ENCODE measurements at places on chromosomes 7 and 10.

DNA sequence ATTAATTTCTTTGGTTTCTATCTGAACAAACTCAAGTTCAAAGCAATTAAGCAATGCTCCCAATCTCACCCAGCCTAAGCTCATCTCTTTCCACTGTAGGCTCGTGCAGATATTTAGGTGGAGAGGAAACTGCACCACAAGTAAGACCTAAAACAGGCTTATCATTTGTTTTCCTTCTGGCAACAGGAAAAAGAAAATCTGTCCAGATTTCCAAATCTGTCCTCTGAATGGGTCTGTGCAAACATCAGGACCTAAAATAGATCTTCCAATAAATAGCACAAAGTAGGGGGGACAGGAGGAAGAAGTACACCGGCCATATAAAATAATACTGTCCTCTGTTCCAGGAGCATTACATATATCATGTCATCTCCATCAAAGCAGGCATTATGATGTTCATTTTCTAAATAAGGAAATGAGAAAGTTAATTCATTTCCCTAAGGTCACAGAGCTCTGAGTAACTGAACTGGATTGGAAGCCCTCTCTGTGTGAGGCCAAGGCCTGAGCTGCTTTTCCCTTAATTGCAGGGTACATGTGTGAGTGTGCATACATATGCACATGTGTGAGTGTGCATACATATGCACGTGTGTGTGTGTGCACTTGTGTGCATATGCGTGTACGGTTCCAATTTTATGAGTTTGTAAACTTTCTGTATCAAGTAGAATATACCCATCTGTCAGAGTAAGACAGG is 92.8 kb upstream of the PARD3 start:
- DNase-seq, result no peak

DNA sequence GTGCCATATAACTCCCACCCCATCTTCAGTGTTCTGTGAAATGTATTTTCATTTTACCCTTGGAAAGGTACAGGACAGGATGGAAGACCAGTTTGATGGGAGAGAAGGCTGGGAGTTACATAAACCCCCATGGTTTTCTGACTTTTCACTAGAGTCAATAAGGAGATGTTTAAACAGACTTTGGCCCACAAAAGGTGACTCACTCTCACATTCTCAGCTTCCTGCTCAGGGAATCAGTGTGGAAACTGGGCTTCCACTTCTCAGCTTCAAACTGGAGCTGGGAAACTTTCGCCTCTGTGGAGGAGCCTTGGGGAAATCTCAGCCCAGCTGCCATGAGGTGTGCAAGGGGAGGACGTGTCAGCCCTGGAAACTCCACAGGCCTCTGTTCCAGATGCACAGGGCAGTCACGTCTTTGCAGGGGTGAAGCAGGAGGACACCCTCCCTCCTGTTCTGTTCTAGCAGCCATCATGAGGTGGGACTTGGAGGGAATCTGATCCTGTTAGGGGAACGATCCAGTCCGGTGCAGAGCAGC is 560.5 kb upstream of the GALNT17 start:
- peak; percentile 87 for DNase-seq

DNA sequence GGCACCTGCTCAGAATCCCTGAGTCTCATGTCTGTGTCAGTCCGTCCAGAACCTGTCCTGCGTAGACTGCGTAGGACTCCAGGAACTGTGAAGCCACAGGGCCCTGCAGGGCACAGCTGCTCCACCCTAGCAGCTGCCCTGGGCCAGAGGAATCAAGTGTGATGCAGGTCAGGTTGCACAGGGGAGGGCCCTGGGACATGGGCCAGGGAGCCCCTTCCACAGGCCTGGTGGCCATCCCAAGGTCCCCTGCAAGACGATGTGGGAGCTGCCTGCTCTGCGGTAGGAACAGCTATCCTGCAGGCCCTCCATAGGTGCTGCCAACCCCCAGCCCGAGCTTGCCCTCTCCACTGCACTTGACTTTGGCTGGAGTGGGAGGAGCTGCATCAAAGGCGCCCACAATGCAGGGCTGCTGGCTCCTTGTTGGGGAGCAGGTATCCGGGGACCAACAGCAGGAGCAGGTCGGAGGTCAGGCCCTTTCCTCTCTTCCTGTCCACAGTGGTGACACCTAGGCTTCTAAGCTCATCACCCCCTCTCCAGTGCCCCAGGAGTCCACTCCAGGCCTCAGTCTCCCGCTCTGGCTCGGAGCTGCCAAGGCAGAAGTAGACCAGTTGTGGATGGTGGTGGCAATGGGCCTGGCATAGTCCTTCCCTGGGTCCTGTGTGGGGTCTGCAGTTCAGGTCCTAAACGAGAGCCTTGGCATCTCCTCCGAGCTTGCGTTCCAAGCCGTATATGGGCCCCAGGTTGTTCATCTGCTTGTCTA is 149.1 kb downstream of the MAPK8 start:
- DNase-seq, result no peak

DNA sequence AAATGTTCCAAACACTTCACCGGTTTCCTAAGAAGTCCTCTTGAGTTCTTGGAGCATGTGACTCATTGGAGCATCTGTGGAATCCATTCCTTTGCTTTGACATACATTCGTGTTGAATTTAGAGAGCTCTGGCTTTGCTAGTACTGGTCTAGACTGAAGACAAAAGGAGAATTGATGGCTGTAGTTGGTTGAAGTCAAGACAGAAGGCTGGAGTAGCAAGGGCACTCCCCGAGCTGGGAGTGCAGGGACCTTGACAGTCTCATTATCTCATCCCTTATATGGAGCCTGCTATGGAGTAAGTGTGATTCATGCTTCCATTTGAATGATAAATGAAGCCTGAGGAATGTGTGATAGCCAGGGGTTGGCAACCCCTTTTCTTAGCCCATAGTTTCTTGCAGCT is 1249.1 kb downstream of the TYW1 start:
- DNase-seq, result no peak

DNA sequence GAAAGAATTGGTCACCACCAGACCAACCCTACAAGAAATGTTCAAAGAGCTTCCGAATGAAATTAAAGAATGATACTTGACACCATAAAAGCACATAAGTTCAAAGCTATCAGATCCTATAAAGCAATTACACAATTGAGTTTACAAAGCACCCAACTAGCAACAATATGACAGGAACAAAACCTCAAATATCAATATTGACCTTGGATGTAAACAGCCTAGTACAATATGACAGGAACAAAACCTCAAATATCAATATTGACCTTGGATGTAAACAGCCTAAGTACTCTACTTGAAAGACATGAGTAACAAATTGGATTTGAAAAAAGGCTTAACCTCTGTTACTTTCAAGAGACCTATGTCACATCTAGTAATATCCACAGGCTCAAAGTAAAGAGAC is 1201.4 kb downstream of the XPNPEP1 start:
- DNase-seq, result no peak

GRCh38 chr10:33031815-33032653 is 74.0 kb upstream of the ITGB1 start:
- DNase-seq, result no peak

- DNase-seq, result no peak
Measured at GRCh38 chr10:123474700-123475099, 191.5 kb upstream of the GPR26 start.

- no peak for DNase-seq
Measured at GRCh38 chr10:17047908-17048307, 81.7 kb downstream of the CUBN start.

- DNase-seq, result peak; percentile 83
Measured at GRCh38 chr10:31602541-31603234, 283.7 kb downstream of the ZEB1 start.

DNA sequence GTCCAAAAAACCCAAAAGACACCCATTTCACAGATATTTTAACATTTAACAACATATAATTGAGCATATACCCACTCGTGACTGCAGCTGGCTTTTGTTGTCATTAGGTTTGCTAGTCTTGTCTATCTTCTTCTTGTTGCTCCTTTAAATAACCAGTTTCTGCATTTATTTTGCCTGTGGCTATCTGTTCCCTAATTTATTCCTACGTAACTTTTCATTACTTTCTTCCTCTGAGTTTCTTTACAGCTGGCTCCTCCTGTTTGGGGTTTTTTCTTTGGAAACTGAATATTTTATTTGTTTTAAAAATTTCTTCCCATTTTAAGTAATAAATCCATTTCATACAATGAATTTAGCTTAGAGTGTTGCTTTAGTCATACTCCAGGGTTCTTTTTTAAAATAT is 14.4 kb downstream of the PILRA start:
- DNase-seq, result no peak

GRCh38 chr7:41374150-41374848 is 328.6 kb downstream of the INHBA start:
- no peak for DNase-seq

- no peak for DNase-seq
Measured at GRCh38 chr10:127119936-127120335, 76.5 kb downstream of the INSYN2A start.

GRCh38 chr10:78543749-78544362 is 510.2 kb downstream of the RPS24 start:
- DNase-seq, result peak; percentile 30

GRCh38 chr7:135920478-135920877 is 56.7 kb downstream of the MTPN start:
- no peak for DNase-seq

- DNase-seq, result no peak
Measured at GRCh38 chr10:3714531-3714930, 70.5 kb downstream of the KLF6 start.

- DNase-seq, result no peak
Measured at GRCh38 chr7:25802057-25802456, 349.9 kb upstream of the NFE2L3 start.

- DNase-seq, result no peak
Measured at GRCh38 chr10:239109-239508, 103.9 kb downstream of the ZMYND11 start.

DNA sequence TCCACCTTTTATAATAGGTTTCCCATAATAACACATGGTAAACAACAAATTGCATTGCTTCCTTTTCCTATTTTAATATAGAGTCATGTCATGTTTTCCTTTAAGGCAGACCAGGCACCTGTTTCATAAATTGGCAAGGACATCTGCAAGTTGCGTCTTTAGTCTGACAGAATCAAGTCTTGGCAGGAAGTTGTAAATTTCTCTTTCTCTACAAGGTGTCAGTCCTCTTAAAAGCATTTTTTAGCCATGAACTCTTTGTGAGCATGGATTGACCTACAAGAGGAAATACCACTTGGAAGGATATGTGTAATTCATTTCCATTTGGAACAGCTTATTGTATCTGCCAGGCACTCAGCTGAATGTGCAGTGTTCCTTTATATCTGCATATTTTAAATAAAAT is 176.8 kb downstream of the PRKG1 start:
- no peak for DNase-seq

DNA sequence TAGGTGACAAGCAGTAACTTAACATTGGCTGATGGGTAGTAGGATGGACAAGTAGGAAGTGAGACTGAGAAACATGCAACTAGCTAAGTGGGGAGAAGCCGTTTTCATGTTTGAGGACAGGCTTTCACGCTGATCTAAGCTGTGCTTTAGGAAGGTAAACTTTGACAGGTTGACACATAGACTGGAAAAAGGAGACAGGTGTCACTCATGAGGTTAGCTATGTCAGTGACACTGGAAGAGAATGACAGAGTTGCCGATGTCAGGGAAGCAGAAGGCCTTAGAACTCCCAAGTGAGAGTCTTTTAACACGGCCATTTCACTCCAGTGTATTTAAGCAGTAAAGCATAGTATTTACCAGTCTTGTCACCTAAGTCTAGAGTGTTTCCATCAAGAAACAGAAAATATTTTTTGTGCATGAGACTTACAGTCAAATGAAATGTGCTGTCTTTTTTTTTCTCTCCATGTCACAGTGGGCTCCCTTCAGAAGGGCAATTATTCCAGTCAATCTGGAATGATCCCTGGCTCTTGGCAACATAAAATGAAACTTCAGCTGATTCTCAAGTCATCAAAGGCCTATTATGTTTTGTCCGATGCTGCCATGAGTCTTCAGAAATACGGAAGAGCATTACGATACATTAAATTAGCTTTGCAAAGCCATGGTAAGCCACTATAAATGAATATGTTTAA is 20.6 kb downstream of the EDRF1 start:
- no peak for DNase-seq

- DNase-seq, result no peak
Measured at GRCh38 chr7:100378114-100378755, 4.9 kb downstream of the PILRA start.

GRCh38 chr10:13847201-13847631 is 260.5 kb downstream of the PRPF18 start:
- no peak for DNase-seq

DNA sequence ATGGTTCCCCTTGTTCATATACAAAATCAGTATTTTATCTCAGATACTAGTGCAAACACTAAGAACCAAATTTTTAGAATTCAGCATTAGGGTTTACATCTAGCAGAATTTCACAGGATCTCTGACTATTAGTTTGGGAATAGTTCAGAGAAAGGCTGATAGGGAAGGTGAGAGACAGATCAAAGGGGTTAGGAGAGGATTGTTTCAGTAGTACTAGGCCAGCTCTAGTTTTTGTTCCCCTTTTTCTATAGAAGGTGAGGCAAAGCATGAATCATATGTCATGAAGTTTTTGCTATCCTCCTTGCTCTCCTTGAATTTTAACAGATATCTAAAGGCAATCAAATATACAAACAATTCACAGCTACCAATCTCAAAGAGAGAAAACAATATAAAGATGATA is 26.1 kb upstream of the CTNNA3 start:
- DNase-seq, result no peak

GRCh38 chr10:103637927-103638557 is 144.5 kb downstream of the NEURL1 start:
- DNase-seq, result peak; percentile 23

DNA sequence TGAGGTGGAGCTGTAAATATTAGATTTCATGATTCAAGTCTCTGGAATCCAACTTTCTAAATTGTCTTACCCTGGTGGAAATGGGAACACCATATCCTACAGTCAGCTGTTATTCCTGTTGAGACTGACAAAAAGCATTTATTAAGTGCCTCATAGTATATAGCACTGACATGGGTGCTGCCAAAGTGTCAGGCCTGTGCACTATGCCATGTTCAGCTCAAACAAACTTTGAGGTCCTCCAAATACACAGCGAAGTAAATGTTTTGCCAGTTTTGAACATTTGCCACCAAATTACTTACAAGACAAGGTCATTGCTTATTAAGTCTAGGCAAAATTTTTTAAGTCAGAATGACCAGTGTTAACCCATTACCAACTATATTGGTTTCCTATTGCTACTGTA is 162.9 kb upstream of the SLC25A13 start:
- no peak for DNase-seq

GRCh38 chr7:118918556-118918955 is 694.1 kb downstream of the ANKRD7 start:
- no peak for DNase-seq
